ENCODE measurements at places on chromosomes 5 and 9.
A peak's percentile ranks its signal among the peaks of the same experiment; 100 is the strongest.

GRCh38 chr5:181281077-181281983 is 20.4 kb upstream of the TRIM52 start:
- DNase-seq, result no peak

- peak; percentile 5 for DNase-seq
Observed at GRCh38 chr5:171311322-171312077, 2.5 kb downstream of the TLX3 start.

DNA sequence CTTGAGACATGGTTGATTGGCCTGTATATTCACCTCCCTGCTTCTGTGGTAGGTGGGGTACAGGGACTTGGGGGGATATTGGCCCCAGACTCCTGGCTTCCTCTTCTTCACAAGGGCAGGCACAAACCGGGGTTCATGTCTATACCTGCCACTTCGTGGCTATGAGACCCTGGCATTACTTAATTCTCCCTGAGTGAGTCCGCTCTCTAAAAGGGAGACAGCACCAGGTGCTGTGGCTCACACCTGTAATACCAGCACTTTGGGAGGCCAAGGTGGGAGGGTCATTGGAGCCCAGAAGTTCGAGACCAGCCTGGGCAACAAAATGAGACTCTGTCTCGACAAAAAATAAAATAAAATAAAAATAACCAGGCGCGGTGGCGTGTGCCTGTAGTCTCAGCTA is 178.5 kb downstream of the GABBR2 start:
- no peak for DNase-seq

- DNase-seq, result peak; percentile 19
Observed at GRCh38 chr9:111598733-111599091, 735 bp downstream of the PTGR1 start.

GRCh38 chr9:133512253-133513213 is 12.2 kb downstream of the MYMK start:
- no peak for DNase-seq

GRCh38 chr5:87122151-87122977 is 145.3 kb upstream of the RASA1 start:
- DNase-seq, result no peak

DNA sequence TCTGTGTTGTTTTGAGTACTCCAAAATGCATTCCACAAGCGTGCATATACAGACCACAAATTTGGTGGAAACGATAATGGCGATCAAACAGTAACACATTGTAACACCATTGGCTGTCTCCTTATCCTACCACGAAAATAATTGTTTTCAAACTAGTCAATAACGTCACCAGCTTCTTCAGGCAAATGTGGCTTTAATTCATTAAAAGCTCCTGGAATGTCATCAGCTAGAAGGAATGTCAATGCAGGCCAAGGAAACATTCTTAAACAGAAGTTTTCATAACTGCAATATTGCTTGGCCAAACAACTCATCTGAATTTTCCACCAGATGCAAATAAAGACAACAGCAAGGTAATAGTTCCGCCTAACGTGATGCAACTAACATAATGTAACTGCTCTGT is 71.6 kb upstream of the XPA start:
- peak; percentile 32 for DNase-seq

DNA sequence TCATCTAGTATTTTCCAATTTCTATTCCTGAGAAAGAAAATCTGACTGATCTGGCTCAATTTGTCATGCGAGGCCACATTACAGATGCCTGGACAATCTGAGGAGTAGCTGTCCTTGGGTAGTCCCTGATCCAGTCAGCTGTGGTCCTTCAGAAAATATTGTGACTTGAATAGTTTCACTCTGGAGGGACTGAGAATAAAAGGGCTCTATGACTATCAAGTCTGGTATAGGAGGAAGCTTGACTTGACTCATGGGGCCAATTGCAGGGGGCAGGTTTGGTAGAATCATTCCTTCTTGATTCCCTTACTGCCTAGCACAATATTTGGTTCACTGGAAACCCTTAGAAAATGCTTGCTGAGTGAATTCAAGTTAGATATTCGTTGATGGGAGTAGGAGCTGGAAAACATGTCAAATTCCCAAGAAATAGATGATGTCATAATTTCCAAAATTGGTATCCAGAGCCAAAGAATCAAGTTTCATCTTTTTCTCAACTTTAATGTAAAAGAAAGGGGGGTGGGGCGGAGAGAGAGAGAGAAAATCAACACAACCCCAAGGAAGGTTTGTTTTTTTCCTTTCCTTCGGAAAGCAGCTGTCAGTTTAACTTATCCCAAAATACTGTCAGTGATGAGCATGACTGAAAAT is 32.4 kb upstream of the STX17 start:
- no peak for DNase-seq

- DNase-seq, result no peak
Observed at GRCh38 chr5:54296386-54296785, 14.0 kb downstream of the ARL15 start.

GRCh38 chr5:68699966-68700365 is 393.8 kb upstream of the SLC30A5 start:
- no peak for DNase-seq

- no peak for DNase-seq
Observed at GRCh38 chr5:10520706-10521105, 43.2 kb upstream of the ANKRD33B start.

DNA sequence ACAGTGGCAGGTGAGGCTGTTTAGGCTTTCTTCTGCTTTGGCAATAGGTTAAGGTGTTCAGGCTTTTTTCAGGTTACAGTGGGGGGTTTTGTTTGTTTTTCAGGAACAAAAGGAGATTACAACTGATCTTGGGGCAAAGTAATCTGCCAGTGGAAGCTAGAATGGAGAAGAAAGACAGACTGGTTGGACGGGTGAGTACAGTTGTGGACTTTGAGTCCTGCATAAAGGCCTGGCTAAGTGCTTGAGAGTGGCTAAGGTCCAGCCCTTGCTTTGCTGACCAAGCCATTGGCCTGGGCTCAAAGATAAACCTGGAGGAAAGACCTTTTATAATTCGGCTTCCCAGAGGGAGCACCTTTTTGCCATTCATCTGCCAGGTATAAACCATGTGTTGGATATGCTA is 63.1 kb downstream of the MTMR12 start:
- DNase-seq, result no peak

DNA sequence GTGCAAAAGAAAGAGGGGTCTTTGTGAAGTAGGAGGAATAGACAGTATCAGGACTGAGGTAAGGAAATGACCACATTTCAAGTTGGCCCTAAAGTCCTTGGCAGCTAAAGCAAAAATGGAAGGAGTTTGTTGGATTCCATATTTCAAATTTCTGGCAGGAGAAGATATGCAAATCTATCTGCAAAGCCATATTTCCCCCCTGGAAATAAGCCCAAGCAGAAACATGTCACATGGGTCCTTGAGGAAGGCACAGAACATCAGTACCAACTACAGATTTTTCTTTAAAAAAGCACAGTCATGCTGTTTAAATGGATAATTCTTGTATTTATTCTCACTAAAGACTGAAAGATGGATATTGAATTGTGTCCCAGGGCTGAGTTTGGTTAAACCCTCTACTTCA is 323.0 kb downstream of the TRIM32 start:
- no peak for DNase-seq

GRCh38 chr5:1332461-1333001 is 12.4 kb downstream of the CLPTM1L start:
- no peak for DNase-seq

GRCh38 chr5:91089758-91090157 is 293.4 kb downstream of the ARRDC3 start:
- DNase-seq, result no peak

DNA sequence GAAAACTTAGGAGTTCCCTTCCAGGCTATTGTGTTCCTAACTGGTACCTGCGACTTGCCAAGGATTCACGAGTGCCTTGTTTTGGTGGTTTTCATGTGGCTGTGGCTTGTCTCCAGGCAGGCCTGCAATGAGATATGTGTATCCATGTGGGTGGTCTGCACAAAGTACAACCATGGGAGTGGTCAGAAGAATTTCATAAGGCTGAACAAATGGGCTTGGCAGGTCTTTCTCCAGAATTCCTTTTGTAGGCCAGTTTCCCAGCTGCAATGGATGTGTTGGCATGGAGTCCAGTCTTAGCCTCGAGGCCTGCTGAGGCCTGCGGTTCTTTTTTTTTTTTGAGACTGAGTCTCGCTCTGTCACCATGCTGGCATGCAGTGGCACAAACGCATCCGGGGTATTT is 28.8 kb upstream of the MELK start:
- DNase-seq, result no peak

GRCh38 chr5:144183254-144183889 is 12.7 kb downstream of the KCTD16 start:
- no peak for DNase-seq

Data from stromal cell of bone marrow (primary cell).